ENCODE measurements at places on chromosomes 7 and 10. TPM values are rescaled to one million over a fixed set of nuclear protein-coding genes. Genes with fewer than 3 reads are reported as not detected.
A peak's percentile ranks its signal among the peaks of the same experiment; 100 is the strongest.

DNA sequence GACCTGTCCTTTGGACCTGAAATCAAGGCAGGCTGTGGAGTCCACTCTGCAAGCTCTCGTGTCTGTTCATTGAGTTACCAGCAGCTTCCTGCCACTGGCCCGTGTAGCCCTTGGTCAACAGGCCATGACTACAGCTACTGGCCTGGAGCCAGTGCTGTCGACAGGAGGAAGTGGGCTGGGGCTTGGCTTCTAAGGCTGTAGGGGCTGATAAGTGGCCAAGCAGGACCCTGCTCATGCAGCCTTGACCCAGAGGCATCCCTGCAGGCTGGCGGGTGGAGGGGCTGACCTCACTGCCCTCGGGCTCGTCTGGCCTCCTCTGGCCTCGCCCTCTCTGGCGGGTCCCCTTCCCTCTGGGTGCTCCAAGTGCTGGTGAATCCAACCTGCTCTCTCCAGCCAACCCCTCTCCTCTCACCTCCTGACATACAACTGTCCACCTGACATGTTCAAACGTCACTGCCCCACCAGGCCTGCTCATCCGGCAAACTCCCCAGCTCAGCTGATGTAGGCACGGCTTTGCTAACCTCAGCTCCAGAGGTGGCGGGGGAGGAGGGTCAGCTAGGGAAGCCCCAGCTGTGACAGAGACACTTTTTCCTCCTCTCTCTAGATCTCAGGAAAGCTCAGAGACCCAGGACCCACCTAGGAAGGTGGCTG lies 188.6 kb upstream of the LYZL2 start:
- DNase-seq = no peak
- H3K36me3 ChIP-seq = no peaks in the 10 kb centered on the region
- H3K27ac ChIP-seq = no peak overlapping the region
- peaks cover 11% of the 10 kb centered on the region for H3K4me1 ChIP-seq

Gene VGF
- not detected for total RNA-seq

DNA sequence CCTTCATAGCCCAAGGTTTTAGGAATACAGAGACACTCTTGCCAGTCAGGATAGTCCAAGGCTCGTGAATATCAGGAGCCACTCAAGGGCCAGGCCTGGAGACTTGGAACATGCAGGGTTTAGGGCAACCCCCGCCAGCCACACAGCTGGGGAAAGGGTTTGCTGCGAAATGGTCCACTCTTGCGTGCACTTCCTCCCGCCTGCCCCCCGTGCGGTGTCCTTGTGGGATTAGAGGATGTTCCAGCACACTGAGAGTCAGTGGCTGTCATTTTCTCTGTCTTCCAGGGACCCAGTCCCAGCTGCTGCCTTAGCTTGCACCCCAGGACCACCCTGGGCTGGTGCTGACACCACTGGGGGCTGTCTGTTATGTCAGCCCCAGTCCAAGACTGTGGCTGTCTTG lies 38.5 kb downstream of the POR start:
- H3K4me3 ChIP-seq = no peak overlapping the region
- DNase-seq = no peak
- no peaks in the 10 kb centered on the region for H3K27me3 ChIP-seq
- peaks cover 8% of the 10 kb centered on the region for H3K4me1 ChIP-seq
- H3K36me3 ChIP-seq = no peaks in the 10 kb centered on the region
- H3K27ac ChIP-seq = no peak overlapping the region

- no peaks in the 10 kb centered on the region for H3K27me3 ChIP-seq
- peak within 1 kb of the TSS; percentile 77 for H3K4me3 ChIP-seq
- peaks cover 5% of the 10 kb centered on the region for H3K4me1 ChIP-seq
- no peak within 1 kb of the TSS for H3K27ac ChIP-seq
- H3K36me3 ChIP-seq = no peaks in the 10 kb centered on the region
Measured at GRCh38 chr7:6614953-6615722, at the start of gene ZNF853. ZNF853 (plus strand) TSS chr7:6615610; CDS start chr7:6616175, 565 bp downstream.

GRCh38 chr7:99407872-99408378 lies 472 bp downstream of the PDAP1 start:
- DNase-seq = no peak
- peaks cover 50% of the 10 kb centered on the region for H3K4me1 ChIP-seq
- peak overlapping the region; percentile 94 for H3K4me3 ChIP-seq
- peaks cover 34% of the 10 kb centered on the region for H3K36me3 ChIP-seq
- H3K27ac ChIP-seq = peak overlapping the region; percentile 91

Gene LCOR
- total RNA-seq = 70.2 TPM

Gene ZNF777
- 12.8 TPM for total RNA-seq

- H3K27me3 ChIP-seq = no peaks in the 10 kb centered on the region
- peaks cover 21% of the 10 kb centered on the region for H3K4me1 ChIP-seq
- DNase-seq = no peak
- H3K36me3 ChIP-seq = no peaks in the 10 kb centered on the region
- H3K27ac ChIP-seq = no peak overlapping the region
Measured at GRCh38 chr7:24438232-24438631, 135.0 kb upstream of the PALS2 start.

- no peaks in the 10 kb centered on the region for H3K36me3 ChIP-seq
- H3K27me3 ChIP-seq = peaks cover 74% of the 10 kb centered on the region
- H3K4me1 ChIP-seq = no peaks in the 10 kb centered on the region
- no peak overlapping the region for H3K27ac ChIP-seq
- H3K4me3 ChIP-seq = no peak overlapping the region
- DNase-seq = no peak
Measured at GRCh38 chr10:101287997-101288635, 58.9 kb upstream of the LBX1 start.

DNA sequence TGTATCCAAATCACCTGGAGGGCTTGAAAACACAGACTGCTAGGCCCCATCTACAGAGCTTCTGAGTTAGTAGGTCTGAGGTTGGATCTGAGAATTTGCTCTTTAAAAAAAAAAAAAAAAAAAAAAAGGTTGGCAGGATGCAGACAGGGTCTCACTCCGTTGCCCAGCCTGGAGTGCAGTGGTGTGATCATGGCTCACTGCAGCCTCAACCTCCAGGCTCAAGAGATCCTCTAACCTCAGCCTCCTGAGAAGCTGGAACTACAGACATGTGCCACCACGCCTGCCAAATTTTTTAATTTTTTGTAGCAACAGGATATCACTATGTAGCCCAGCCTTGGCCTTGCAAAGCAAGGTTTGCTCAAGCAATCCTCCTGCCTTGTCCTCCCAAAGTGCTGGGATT lies 8.0 kb downstream of the GDI2 start:
- peaks cover 5% of the 10 kb centered on the region for H3K36me3 ChIP-seq
- no peaks in the 10 kb centered on the region for H3K27me3 ChIP-seq
- no peak for DNase-seq
- no peak overlapping the region for H3K27ac ChIP-seq

GRCh38 chr7:106621393-106622132 lies 39.4 kb downstream of the CCDC71L start:
- no peak for DNase-seq
- H3K4me3 ChIP-seq = no peak overlapping the region
- no peak overlapping the region for H3K27ac ChIP-seq

- peaks cover 14% of the 10 kb centered on the region for H3K27me3 ChIP-seq
- H3K4me1 ChIP-seq = no peaks in the 10 kb centered on the region
- H3K27ac ChIP-seq = no peak overlapping the region
- no peaks in the 10 kb centered on the region for H3K36me3 ChIP-seq
Measured at GRCh38 chr10:121661451-121661851, 63.2 kb upstream of the FGFR2 start.

Gene FAM25A
- total RNA-seq = not detected

DNA sequence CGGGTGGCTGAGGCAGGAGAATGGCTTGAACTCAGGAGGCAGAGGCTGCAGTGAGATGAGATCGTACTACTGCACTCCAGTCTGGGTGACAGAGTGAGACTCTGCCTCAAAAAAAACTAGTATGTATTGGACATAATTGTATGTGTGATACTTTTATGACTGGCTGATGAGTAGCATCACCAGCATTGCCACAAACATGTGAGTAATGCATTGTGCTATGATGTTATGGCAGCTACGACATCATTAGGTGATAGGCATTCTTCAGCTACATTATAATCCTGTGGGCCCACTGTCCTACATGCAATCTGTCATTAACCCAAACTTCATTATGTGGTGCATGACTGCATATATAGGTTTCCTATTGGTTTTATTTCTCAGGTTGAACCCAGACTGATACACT lies 352.4 kb downstream of the GALNT17 start:
- H3K4me3 ChIP-seq = no peak overlapping the region
- no peaks in the 10 kb centered on the region for H3K4me1 ChIP-seq
- DNase-seq = no peak
- no peaks in the 10 kb centered on the region for H3K36me3 ChIP-seq
- H3K27me3 ChIP-seq = no peaks in the 10 kb centered on the region
- H3K27ac ChIP-seq = no peak overlapping the region

Gene TMUB1
- 73.1 TPM for total RNA-seq

Gene RGR
- not detected for total RNA-seq

Gene LIPK
- total RNA-seq = not detected

DNA sequence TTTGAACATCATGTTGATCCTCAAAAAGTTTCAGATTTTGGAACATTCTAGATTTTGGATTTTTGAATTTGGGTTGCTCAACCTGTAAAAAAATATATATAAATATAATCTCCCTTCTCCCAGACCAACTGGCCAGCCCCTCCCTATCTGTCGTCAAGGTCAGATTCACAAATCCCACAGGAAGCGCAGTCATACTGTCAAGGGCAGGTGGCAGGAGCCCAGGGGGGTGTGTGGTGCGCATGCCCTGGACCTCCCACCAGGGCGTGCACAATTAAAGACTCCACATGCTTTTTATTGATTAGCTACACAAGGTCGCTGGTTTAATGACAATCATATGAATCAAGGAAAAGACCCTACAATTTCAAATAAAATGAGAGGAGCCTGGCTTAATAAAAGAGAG lies 77.0 kb upstream of the EEPD1 start:
- H3K4me1 ChIP-seq = no peaks in the 10 kb centered on the region
- no peak for DNase-seq
- H3K36me3 ChIP-seq = no peaks in the 10 kb centered on the region

Gene GIMAP6
- total RNA-seq = 55.8 TPM

Gene CDNF
- 1.0 TPM for total RNA-seq

- H3K36me3 ChIP-seq = no peaks in the 10 kb centered on the region
- H3K27me3 ChIP-seq = peaks cover 33% of the 10 kb centered on the region
- H3K27ac ChIP-seq = no peak overlapping the region
- H3K4me3 ChIP-seq = no peak overlapping the region
- DNase-seq = no peak
- H3K4me1 ChIP-seq = peaks cover 2% of the 10 kb centered on the region
Measured at GRCh38 chr10:10967029-10967428, 50.6 kb upstream of the CELF2 start.

- no peak for DNase-seq
- no peaks in the 10 kb centered on the region for H3K27me3 ChIP-seq
- H3K27ac ChIP-seq = no peak overlapping the region
- H3K36me3 ChIP-seq = peaks cover 4% of the 10 kb centered on the region
Measured at GRCh38 chr7:40733578-40733977, 598.8 kb downstream of the SUGCT start.

Gene MLLT10
- 31.5 TPM for total RNA-seq

DNA sequence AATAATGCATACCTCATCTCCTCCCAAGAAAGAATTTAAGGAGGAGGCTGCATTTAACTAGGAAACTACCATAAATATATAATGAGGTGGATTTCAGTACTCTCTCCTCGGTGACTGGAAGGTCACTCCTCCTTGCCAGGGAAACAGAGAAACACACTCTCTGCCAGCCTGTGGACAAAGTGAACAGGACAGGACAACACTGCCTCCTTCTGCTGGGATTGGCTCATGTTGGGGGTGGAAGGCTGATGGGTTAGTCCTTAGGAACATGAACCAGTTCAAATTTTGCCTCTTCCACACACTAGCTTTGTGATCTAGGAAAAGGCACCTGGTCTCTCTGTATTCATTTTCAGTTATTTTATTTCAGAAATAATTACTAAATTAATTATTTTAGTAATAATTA lies 50.6 kb upstream of the STEAP4 start:
- H3K4me3 ChIP-seq = no peak overlapping the region
- H3K27ac ChIP-seq = no peak overlapping the region
- H3K4me1 ChIP-seq = peaks cover 3% of the 10 kb centered on the region
- H3K36me3 ChIP-seq = no peaks in the 10 kb centered on the region
- no peak for DNase-seq

- H3K27ac ChIP-seq = no peak overlapping the region
- DNase-seq = no peak
- H3K27me3 ChIP-seq = peaks cover 7% of the 10 kb centered on the region
- no peaks in the 10 kb centered on the region for H3K36me3 ChIP-seq
Measured at GRCh38 chr10:34626158-34626880, 188.8 kb downstream of the PARD3 start.

Gene OR6B1
- total RNA-seq = not detected

Gene GARS1
- 200 TPM for total RNA-seq

Gene ASIC3
- 4.7 TPM for total RNA-seq

Gene NPFFR1
- 0.02 TPM for total RNA-seq

DNA sequence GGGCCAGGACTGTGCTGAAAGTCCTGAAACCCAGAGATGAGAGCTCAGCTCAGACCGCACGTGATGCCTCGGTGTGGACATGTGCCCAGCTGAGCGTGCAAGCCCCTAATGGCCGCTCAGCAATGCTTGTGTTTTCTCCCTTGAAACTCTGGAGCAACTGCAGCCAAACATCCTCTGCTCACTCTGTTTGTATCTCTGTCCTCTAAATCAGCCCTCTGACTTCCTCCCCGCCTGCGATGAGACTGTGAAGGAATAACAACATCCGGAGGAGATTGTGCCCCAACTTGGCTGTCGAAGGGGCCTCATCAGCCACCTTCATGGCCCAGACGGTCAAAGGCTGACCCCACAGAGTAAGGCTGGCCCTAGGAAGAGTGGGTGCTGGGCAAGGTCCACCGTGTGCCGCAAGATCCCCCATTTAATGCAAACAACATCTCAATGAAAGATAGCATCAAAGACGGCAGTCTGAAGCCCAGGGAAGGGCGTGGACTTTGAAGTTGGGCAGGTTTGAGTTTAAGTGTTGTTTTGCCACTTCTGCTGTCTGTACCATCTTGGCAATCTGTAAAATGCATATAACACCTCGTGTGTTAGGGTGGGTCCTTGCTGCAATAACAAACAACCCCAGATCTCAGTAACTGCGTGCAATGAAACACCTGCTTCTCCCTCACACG lies 39.9 kb downstream of the CALML3 start:
- peaks cover 13% of the 10 kb centered on the region for H3K27me3 ChIP-seq
- H3K4me3 ChIP-seq = peak overlapping the region; percentile 50
- no peak for DNase-seq
- peak overlapping the region; percentile 21 for H3K27ac ChIP-seq
- no peaks in the 10 kb centered on the region for H3K36me3 ChIP-seq

Gene ZNF679
- total RNA-seq = not detected

- DNase-seq = no peak
- H3K27me3 ChIP-seq = peaks cover 50% of the 10 kb centered on the region
- H3K4me3 ChIP-seq = no peak overlapping the region
- no peak overlapping the region for H3K27ac ChIP-seq
- no peaks in the 10 kb centered on the region for H3K4me1 ChIP-seq
Measured at GRCh38 chr7:28458732-28459131, 46.4 kb downstream of the CREB5 start.

Measured in natural killer cell treated with Interleukin-12 subunit alpha and Interleukin-12 subunit beta and Interleukin-15 and Interleukin-18, amount 100 ng/mL, for 72 hours (primary cell).